ENCODE measurements at places on chromosomes 13 and 19.
A peak's percentile ranks its signal among the peaks of the same experiment; 100 is the strongest.

DNA sequence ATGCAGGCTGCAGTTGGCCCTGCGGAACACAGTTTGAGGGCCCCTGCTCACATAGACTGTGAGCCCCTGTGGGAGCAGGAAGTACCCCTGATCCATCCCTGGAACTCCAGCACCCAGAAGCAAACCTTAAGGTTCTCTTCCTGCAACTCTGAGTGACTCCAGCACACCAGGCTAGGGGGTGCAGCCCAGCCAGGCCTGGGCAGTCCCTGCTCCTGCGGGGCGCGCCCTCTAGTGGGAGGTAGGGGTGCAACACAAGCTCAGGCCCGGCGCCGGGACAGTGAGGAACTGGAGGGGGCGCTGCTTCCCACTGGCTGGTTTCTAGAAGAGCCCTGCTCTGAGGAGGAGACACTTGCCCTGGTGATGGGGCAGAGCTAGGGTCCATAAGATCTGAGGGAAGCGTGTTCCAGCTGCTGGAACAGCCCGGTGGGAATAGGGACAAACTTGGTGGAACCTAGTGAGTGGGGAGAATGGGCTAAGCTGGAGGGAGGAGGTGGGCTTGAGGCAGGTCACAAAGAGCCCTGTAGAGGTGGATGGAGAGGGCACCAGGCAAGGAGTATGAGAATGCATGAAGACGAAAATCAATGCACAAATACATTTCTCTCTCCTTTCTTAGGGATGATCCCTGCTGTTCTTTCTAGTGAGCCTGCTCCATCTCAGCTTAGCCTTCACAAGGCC lies 5.0 kb downstream of the ZSCAN5A start:
- DNase-seq, result peak; percentile 48
- H3K27me3 ChIP-seq, result no peaks in the 10 kb centered on the region
- no peak overlapping the region for H3K27ac ChIP-seq
- no peak overlapping the region for H3K4me3 ChIP-seq
- peaks cover 14% of the 10 kb centered on the region for H3K4me1 ChIP-seq
- peaks cover 12% of the 10 kb centered on the region for H3K36me3 ChIP-seq

DNA sequence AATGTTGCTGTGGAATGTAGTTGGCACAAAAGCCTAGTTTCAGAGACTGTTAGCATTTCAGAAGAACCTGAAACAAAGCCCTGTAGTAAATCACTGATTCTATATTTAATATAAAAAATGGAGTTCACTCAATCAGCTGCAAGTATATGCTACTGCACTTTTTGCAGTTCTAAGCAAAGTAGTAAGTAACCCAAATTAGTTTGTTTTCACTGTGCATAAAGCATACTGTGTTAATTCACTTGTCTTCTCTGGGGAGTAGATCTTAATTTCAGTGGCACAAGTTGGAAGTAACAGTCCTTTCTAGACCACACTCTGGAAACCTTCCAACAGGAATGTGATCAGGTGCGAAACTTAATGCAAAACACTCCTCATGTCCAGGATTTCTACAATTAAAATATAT lies 139.3 kb downstream of the DACH1 start:
- H3K4me1 ChIP-seq, result no peaks in the 10 kb centered on the region
- no peak overlapping the region for H3K27ac ChIP-seq
- no peak for DNase-seq
- no peak overlapping the region for H3K4me3 ChIP-seq
- no peaks in the 10 kb centered on the region for H3K36me3 ChIP-seq

- no peaks in the 10 kb centered on the region for H3K4me1 ChIP-seq
- DNase-seq, result no peak
- no peak overlapping the region for H3K27ac ChIP-seq
- no peak overlapping the region for H3K4me3 ChIP-seq
- H3K36me3 ChIP-seq, result peaks cover 4% of the 10 kb centered on the region
- H3K27me3 ChIP-seq, result no peaks in the 10 kb centered on the region
Observed at GRCh38 chr13:24192057-24192810, 31.7 kb downstream of the SPATA13 start.

- H3K4me3 ChIP-seq, result peak within 1 kb of the TSS; percentile 96
- peaks cover 37% of the 10 kb centered on the region for H3K4me1 ChIP-seq
- no peaks in the 10 kb centered on the region for H3K27me3 ChIP-seq
Observed at GRCh38 chr19:12666265-12667048, at the start of the genes MAN2B1 and WDR83. Gene MAN2B1, minus strand, starts transcription at chr19:12666742. Its CDS starts 41 bp downstream, at chr19:12666701. Gene WDR83, plus strand, starts transcription at chr19:12666807. Its CDS starts 2,984 bp downstream, at chr19:12669791.

DNA sequence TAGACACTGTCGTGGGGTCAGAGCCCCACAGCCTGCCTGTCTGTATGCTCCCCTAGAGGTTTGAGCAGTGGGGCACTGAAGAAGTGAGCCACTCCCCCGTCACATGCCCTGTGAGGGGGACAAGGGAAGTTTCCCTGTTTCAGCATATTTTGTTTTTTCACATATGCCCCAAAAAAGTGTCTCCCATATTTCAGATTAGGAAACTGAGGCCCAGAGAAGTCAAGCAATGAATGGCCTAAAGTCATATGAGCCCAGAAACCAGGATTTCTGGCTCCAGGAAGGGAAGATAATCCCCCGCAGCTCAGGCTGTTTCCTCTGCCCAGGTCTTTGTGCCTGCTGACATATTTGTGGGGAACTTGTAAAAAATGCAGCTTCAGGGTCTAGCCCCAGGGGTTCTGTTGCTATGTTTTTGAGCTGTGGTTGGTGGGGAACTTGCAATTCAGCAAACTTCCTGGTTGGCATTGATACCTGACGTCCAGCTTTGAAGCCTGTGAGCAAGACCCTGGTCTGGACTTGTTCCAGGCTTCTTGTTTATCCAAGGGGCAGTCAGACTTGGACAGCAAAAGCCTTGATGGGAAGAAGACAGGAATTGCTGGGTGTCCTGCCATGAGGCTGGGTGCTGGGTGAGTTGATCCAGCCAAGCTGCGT lies 9.5 kb downstream of the RASL11A start:
- H3K4me1 ChIP-seq, result peaks cover 2% of the 10 kb centered on the region
- peaks cover 47% of the 10 kb centered on the region for H3K27me3 ChIP-seq
- H3K36me3 ChIP-seq, result no peaks in the 10 kb centered on the region
- no peak overlapping the region for H3K27ac ChIP-seq
- H3K4me3 ChIP-seq, result no peak overlapping the region

GRCh38 chr13:91154558-91155353 lies 192.7 kb upstream of the MIR17HG start:
- H3K36me3 ChIP-seq, result no peaks in the 10 kb centered on the region
- no peak overlapping the region for H3K4me3 ChIP-seq
- H3K27ac ChIP-seq, result no peak overlapping the region

GRCh38 chr13:48477191-48477855 lies 55.6 kb downstream of the RCBTB2 start:
- H3K27me3 ChIP-seq, result no peaks in the 10 kb centered on the region
- no peak overlapping the region for H3K4me3 ChIP-seq
- H3K27ac ChIP-seq, result no peak overlapping the region

DNA sequence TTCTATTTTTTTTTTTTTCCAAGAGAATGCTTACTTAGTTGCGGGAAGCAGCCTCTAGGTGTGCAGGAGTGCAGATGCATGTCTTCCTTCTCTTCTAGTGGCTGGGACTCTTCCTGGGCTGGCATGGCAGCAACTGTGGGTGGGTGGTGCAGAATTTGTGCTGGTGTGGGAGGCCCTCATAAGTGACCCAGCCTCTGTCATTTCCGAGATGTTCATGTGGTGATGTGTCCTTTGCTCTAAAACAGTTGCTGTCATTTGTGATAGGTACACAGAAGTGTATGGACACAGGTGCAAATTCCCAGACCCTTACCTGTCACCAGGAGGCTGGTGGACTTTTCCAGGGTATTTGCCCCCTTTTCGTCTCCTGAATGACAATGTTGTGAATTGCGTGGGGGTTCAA lies 367.7 kb downstream of the KCNRG start:
- peaks cover 15% of the 10 kb centered on the region for H3K4me1 ChIP-seq
- H3K27me3 ChIP-seq, result no peaks in the 10 kb centered on the region
- H3K4me3 ChIP-seq, result no peak overlapping the region
- peak overlapping the region; percentile 30 for H3K27ac ChIP-seq

DNA sequence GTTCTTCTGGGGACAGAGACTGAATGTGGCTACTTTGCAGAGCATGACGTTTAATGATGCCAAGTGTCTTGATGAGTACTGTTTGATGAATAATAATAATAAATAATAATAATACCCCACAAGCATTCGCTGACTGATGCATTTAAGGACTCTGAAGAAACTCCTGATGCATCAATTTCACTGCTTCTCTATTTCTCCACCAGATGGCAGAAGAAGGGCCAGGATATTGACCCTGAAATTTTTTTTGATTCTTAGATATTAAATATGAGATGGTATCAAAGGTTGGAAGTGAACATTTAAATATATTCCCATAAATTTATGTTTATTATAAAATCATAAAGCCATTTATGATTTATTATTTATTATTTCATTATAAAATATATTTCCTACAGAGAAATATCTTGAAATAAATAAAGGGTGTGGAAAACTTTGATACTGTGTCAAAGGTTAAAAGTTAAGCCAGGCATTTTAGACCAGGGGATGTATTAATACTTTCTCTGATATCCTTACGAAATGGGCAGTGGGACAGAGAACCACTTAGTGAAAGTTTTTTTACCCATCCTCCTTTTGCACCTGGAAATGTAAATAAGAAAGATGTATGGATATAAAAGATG lies 170.9 kb downstream of the LACC1 start:
- H3K27ac ChIP-seq, result no peak overlapping the region
- peaks cover 3% of the 10 kb centered on the region for H3K4me1 ChIP-seq
- peaks cover 75% of the 10 kb centered on the region for H3K27me3 ChIP-seq
- H3K36me3 ChIP-seq, result no peaks in the 10 kb centered on the region
- peak; percentile 3 for DNase-seq

DNA sequence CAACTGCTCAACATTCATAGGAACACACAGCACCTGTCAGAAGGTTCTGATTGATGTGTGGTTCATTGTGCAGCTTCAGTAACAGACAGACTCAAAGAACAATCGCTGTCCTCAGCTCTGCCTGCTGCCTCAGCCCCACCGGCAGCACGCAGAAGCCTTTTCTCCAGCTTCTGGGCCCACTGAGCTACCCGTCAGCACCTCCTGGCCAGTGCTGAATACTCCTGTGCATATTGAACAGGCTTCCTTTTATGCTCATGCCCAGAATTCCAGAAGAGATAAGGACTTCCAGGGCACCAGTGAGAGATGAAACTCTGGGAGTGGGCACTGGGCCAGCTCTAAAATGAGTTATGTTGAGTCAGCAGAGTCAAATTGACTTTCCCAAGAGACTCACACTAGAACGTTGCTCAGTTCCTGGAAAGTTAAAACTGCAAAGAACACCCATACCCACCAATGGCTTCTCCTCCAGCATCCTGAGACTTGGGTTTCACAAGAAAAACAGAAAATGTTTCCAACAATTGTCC lies 119.3 kb downstream of the COL4A1 start:
- H3K4me3 ChIP-seq, result no peak overlapping the region
- H3K27me3 ChIP-seq, result peaks cover 40% of the 10 kb centered on the region

DNA sequence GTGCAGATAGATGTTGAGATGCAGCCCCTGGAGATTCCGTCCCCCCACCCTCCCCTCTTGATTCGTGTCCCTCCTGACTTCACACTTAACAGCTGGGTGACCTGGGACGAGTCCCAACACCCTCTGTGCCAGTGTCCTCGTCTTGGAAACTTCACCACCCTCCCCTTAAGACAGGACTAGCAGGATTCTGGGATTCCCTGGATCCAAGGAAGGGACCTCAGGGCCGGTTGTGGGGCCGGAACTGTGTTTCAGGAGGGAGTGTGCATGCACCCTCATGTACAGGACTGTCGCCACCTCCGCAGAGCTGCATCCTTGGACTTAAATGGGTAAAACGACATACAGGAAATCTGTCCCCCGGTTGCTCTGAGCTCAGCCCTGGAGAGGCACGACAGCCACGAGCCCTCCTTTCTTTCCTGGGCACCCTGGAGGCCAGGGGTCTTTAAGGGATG lies 990 bp downstream of the MYO9B start:
- peak overlapping the region; percentile 96 for H3K4me3 ChIP-seq
- peak overlapping the region; percentile 96 for H3K27ac ChIP-seq

DNA sequence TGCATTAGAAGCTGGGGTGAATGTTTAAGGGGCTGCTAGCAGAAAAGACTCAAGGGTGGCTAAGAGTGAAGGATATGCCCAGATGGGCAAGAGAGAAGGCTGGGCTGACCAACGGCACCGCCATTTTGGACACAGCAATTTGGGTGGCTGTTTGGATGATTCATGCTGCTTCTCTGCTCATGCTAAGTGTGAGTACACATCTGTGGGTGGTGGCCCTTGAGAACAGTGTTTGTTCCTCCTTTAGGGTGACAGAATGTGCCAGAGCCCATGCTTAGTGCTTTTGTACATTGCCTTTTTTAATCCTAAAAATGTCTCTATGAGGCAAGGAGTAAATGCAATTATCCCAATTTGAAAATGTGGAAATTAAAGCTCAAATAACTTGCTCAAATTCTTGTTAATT lies 9.8 kb downstream of the CBY2 start:
- H3K36me3 ChIP-seq, result no peaks in the 10 kb centered on the region
- no peaks in the 10 kb centered on the region for H3K4me1 ChIP-seq
- DNase-seq, result no peak

- peaks cover 3% of the 10 kb centered on the region for H3K36me3 ChIP-seq
- no peak for DNase-seq
- H3K4me3 ChIP-seq, result no peak overlapping the region
- no peak overlapping the region for H3K27ac ChIP-seq
- H3K27me3 ChIP-seq, result no peaks in the 10 kb centered on the region
Observed at GRCh38 chr13:35797991-35798390, 321.5 kb upstream of the MAB21L1 start.

DNA sequence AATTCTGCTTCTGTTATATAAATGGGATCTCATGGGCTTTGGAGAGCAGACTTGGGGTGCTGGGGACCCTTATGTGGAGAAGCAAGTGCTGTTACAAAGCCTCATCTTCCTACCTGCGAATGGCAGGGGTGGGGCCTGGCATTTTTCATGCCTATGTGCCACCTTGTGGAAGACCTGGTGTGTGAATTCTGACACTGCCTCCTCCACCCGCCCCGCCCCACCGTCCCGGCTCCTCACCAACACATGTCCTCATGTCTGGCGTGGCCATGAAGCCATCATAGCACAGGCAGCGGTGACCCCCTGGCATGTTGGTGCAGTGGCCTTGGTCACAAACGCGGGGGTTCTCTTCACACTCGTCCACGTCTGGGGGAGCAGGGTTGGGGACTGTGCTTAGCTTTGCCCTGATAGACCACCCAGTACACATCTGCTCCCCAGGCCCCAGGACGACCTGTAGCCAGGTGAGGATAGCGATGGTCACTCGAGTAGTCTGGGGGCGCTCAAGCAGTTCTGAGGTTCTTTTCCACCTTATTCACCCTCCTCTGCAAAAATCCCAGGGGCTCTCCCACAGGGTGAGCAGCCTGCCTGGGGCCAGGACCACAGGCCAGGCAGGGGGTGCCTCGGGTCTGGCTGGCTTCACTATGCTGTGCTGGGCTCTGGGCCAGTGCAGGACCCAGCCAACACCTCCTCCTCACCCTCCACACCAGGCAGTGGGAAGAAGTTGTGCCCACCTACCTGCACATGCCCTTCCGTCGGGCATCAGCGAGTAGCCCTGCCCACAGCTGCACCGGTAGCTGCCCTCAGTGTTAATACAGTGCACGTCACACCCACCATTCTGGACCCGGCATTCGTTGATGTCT lies 32.7 kb downstream of the FBN3 start:
- no peaks in the 10 kb centered on the region for H3K4me1 ChIP-seq
- peaks cover 9% of the 10 kb centered on the region for H3K27me3 ChIP-seq
- no peak for DNase-seq
- no peak overlapping the region for H3K4me3 ChIP-seq
- H3K27ac ChIP-seq, result no peak overlapping the region

DNA sequence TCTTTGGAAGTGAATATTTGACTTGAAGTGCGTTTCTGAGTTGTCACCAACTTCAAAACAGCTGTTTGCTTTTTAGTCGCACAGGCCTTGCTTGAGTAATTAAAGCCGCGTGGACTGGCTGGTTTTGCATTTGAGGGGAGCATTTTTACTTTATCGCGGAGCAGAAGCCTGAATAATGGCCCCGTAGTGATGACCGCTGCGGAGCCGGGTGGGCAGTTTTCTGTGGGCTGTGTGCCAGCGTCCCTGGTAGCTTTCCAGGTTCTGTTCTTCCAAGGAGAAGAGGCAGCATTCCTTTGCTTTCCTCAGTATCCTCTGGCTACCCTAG lies 1.1 kb downstream of the NAA16 start:
- H3K27me3 ChIP-seq, result no peaks in the 10 kb centered on the region
- peaks cover 23% of the 10 kb centered on the region for H3K4me1 ChIP-seq
- peak overlapping the region; percentile 95 for H3K27ac ChIP-seq
- DNase-seq, result no peak

Measured in effector memory CD8-positive, alpha-beta T cell (primary cell).